ENCODE measurements at places on chromosomes 6 and 20. TPM values are rescaled to one million over a fixed set of nuclear protein-coding genes. Genes with fewer than 3 reads are reported as not detected.

GRCh38 chr6:136980070-136980469 lies 58.0 kb downstream of the SLC35D3 start:
- DNase-seq, result no peak

Gene ID4
- not detected for total RNA-seq

Gene IRAK1BP1
- 2.1 TPM for total RNA-seq

DNA sequence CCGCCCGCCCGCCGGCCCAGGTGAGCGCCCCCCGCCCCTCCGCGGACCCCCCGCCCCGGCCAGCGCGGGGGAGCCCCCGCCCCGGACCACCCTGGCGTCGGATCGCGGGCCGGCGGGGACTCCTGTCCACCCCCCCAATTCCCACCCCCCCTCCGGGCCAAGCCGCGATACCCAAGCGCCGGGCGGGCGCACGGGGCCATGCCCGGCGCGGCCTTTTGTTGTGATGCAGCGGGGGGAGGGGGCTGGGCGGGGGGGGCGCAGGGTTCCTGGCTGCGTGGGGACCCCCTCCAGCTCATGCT lies 245 bp downstream of the SRC start:
- DNase-seq, result no peak

DNA sequence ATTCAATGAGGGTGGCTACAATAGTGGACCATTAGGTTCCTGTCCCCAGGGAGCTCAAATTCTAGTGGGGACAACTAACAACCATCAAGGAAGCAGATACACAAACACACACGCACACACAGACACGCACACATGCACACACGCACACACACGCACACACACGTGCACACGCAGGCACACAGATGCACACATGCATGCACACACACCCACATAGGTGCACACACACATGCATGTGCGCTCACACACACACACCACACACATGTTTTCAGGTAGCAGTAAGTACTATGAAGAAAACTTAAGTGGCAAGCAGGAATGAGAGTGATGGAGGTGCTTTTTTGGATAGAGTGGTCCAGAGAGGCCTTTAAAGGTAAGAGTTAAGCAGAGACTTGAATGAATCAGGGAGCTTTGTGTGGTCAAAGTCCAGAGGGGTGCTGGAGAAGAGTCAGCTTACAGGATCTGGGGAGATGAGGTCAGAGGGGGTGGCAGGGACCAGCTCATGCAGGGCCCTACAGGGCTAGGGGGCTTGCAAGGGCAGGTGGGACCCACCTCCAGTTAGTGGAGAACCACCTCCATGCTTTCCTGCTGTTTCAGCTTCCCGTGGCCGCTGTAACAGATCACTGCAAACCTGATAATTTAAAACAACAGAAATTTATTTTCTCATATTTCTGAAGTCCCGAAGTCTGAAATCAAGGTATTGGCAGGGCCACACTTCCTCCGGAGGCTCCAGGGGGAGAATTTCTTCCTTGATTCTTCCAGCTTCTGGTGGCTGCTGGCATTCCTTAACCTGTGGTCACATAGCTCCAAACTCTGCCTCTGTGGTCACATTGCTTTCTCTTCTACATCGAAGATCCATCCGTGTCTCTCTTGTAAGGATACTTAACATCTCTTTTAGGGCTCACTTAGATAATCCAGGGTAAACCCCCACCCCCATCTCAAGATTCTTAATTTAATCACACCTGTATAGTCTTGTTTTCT lies 6.9 kb upstream of the NSFL1C start:
- no peak for DNase-seq

Gene LAMP5
- not detected for total RNA-seq

GRCh38 chr6:49072146-49072545 lies 390.9 kb downstream of the MMUT start:
- no peak for DNase-seq

- no peak for DNase-seq
These were observed 594.8 kb upstream of the ARID1B start for GRCh38 chr6:156182356-156182755.

Gene ARFRP1
- total RNA-seq, result 54.6 TPM

DNA sequence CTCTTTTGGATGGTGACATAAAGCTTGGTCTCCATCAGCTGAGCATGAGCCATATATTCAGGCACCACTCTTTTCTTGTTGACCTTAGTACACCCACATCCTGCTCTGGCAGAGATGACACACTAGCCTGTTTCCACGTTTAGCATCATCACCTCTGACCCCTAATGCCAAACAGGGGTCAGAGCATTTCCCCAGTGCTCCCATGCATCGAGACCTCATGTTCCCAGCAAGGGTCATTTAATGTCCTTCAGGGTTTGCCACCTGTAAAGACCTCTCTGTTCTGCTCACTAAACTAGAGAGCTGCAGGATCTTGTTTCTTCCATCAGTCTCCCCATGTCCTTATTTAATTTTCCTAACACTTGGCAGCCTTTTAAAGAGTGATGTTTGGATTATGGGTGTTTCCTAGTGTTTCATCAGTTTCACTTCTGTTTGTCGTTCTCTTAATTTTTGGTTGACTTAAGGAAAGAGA lies 97.5 kb downstream of the AIG1 start:
- DNase-seq, result no peak

GRCh38 chr20:20299904-20300303 lies 68.0 kb upstream of the INSM1 start:
- DNase-seq, result no peak

GRCh38 chr20:49612127-49612738 lies 44.3 kb upstream of the PTGIS start:
- DNase-seq, result no peak

DNA sequence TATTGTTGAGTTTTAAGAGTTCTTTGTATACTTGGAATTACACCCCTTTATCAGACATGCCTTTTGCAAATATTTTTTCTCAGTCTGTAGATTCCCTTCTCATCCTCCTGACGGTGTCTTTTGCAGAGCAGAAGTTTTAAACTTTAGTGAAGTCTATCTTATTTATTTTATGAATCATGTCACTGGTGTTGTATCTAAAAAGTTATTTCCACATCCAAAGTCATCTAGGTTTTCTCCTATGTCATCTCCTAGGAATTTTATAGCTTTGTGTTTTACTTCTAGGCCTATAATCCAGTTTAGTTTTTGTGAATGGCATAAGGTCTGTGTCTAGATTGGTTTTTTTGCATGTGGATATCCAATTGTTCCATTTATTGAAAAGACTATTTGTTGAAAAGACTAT lies 271.3 kb downstream of the KIF16B start:
- no peak for DNase-seq

Gene BPIFB1
- not detected for total RNA-seq

- no peak for DNase-seq
These were observed 1.0 kb upstream of the DUSP22 start for GRCh38 chr6:291204-291696.

DNA sequence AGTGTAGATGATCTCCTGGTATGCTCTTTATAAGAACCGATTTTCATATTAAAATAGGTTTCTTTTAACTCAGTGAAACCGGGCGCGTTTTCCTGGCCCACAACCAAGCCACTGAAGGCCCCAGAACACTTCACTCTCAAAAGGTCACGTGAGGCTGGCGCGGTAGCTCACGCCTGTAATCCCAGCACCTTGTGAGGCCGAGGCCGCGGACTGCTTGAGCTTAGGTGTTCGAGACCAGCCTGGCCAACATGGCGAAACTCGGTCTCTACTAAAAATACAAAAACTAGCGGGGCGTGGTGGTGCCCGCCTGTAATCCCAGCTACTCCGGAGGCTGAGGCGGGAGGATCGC lies 402 bp upstream of the TAF8 start:
- DNase-seq, result peak; percentile 74

Gene ABT1
- 22.6 TPM for total RNA-seq

DNA sequence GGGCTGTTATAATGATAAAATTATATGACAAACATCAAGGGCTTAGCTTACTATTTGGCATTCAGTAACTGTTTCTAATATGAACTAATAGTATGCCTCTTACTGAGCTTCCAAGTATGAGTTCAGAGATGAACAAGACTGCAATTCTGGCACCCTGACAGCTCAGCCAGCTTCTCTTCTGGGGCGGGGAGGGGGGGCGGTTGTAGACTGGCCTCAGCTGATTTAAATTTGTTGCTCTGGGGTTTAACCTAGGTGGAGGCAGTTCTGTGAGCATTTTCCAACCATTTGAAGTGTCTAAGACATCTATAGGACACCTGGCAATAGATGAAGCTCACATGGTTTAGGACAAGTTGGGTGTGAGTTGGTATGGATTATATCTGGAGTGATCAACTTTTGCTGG lies 401.9 kb downstream of the QKI start:
- DNase-seq, result no peak

Gene C20orf202
- total RNA-seq, result not detected

- DNase-seq, result no peak
These were observed 200.0 kb downstream of the ZMYND8 start for GRCh38 chr20:47156301-47157137.

- DNase-seq, result no peak
These were observed 91.2 kb upstream of the EXOC2 start for GRCh38 chr6:783966-784735.

Gene RARS2
- 20.0 TPM for total RNA-seq

GRCh38 chr20:62363920-62364851 lies 2.9 kb downstream of the LAMA5 start:
- DNase-seq, result no peak

Gene GNRH2
- 17.3 TPM for total RNA-seq

- DNase-seq, result no peak
These were observed 45.3 kb upstream of the CNR1 start for GRCh38 chr6:88211446-88211845.

DNA sequence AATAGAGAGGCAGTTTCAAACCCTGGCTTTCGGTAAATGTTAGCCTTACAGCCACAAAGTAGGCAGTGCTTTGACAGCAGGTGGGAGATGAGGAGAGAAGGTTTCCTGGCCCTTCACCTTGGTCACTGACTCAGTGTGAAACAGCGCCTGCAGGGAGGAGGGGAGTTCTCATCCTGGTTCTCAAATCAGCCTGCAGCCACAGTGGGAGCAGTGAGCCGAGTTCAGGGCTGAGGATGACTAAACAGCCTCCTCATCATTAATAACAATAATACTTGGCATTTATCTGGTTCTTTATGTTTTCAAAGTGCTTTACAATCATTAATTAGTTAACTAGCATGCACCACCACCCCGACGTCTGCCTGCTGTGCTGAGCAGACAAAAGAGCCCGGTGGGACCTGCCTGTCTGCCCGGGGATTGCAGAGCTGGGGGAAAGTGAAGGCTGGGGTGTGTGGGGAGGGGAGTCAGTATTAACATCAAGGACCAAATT lies 59.6 kb downstream of the PRDM1 start:
- DNase-seq, result peak; percentile 73

- DNase-seq, result no peak
These were observed 597.9 kb downstream of the KHDRBS2 start for GRCh38 chr6:61688165-61688564.

DNA sequence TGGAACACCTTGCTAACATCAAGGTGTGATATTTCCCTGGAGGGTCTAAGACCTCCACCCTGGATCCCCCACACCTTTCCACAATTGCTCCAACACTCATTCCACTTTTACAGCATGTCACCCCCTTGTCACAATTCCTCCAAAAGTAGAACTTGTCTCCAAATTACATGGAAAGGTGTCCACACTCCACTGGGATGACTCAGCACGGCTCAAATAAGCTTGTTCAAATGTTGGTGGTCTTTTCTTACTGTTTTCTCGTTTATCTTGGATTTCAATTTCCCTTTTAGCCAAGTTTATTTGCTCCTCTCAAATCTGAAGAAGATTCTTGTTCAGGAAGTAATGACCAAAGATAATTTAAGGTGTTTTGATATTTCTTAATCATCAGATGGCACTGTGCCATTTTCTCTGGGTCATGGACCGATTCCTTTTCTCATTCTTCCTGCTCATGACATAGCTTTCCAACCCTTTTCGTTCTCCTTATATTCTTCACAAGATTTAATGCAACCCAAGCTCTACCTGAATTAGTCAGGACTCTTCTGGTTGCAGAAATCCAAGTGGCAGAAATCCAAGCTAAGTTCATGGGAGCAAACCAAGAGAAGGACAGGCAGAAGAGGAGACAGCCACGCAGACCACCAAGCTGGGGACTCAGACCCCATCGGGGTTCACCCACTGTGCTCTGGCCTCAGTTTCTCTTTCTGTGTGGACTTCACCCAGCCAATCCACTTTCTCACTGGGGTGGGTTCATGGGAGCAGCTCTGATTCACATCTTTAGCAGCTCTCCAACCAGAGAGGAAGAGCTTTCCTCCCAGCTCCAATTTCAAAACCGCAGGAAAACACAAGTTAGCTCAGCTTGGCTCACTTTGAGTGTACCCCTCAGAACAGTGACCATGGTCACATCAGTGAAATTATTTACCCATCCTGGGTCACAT lies 110.5 kb upstream of the CDYL start:
- DNase-seq, result no peak

DNA sequence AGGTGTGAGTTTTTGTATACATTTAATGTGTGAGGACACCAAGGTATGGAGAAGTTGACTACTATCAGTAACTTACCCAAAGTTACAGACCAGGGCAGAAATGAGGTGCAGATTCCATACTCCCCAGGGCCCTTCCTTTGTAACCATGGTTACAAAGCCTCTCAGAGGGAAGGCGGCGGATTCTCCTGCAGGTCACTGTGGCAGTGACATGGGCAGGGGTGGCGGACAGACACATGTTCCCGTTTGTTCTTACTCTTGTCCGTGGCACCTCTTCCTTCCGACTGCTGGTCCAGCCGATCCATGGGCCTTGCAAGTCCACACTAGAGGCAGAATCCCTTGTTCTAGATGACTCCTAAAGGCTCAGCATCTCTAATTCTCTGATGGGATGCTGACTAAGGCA lies 43.0 kb downstream of the PDYN start:
- no peak for DNase-seq

DNA sequence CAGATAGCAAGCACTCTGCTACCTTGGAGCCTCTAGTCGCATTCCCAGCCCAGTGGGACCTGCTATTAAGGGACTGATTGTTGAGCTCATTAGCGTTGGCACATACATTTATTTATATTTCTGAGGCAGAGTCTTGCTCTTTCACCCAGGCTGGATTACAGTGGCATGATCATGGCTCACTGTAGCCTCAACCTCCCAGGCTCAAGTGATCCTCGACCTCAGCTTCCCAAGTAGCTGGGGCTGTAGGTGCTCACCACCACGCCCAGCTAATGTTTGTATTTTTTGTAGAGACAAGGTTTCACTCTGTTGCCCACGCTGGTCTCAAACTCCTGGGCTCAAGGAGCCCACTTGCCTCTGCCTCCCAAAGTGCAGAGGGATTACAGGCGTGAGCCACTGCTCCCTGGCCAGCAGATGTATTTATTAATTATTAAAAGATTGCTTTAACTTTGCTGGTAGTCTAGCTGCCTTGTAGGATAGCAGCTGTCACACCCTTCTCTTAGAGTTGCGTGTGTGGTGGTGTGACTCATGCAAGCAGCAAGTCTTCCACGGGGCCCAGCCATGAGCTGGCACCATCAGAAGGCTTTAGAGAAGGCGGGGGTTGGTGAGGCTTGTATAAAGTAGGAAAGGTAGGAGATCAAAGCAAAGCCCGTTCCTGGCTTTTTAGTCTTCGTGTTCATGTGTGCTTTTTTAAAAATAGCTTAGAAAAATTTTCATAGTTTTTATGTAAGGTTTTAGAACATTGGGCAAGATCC lies 16.5 kb downstream of the ACTR5 start:
- DNase-seq, result peak; percentile 79

Gene SLC39A7
- total RNA-seq, result 42.0 TPM

Gene DOK5
- total RNA-seq, result 0.53 TPM

All from activated CD4-positive, alpha-beta memory T cell treated with anti-CD3 and anti-CD28 coated beads for 36 hours (primary cell).